ENCODE measurements at places on chromosomes 5 and 9. TPM values are rescaled to one million over a fixed set of nuclear protein-coding genes. Genes with fewer than 3 reads are reported as not detected.

- no peak for DNase-seq
- H3K27ac ChIP-seq, result no peak overlapping the region
- H3K4me1 ChIP-seq, result no peaks in the 10 kb centered on the region
- no peaks in the 10 kb centered on the region for H3K36me3 ChIP-seq
Observed at GRCh38 chr5:129496421-129496820, 36.3 kb downstream of the ADAMTS19 start.

DNA sequence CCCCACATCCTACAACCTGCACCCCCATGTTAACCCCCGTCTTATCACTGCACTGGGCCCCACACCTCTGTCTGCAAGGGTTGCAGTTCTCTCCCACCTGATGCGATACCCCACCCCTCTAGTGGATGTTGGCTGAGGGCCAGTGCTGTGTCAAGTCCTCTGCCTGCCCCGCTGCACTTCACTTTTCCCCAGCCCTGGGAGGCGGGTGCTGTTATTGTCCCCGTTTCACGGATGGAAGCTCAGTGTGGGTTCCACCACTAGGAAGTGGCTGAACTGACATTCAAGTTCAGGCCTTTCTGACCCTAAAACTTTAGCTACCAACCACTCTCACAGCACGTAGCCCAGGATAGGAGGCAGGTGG, 3.5 kb downstream of the SNCB start:
- no peaks in the 10 kb centered on the region for H3K36me3 ChIP-seq
- no peak for DNase-seq
- H3K4me1 ChIP-seq, result peaks cover 6% of the 10 kb centered on the region
- no peak overlapping the region for H3K4me3 ChIP-seq
- peaks cover 38% of the 10 kb centered on the region for H3K27me3 ChIP-seq
- H3K27ac ChIP-seq, result no peak overlapping the region

GRCh38 chr9:115133649-115134048, 15.7 kb upstream of the TNC start:
- H3K4me3 ChIP-seq, result no peak overlapping the region
- DNase-seq, result no peak
- H3K27me3 ChIP-seq, result no peaks in the 10 kb centered on the region
- no peaks in the 10 kb centered on the region for H3K36me3 ChIP-seq
- no peak overlapping the region for H3K27ac ChIP-seq

DNA sequence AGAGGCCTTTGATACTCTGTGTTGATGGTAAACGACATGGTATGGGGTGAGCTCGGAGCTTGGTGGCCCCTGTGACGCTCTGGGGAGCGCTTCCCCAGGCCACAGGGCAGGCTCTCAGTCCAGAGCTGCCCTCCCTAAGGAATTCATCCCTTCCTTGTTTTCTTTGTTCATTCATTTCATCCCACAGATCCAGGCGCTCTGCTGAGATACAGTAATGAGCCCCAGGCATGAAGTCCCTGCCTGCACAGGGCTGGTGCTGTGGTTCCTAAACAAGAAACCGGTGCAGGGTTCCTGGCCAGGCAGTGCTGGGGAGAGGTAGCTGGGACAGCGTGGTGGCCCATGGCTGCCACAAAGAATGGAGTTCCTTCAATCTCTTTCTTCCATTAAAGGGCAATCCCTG, 14.4 kb downstream of the NEK6 start:
- H3K4me1 ChIP-seq, result no peaks in the 10 kb centered on the region
- H3K36me3 ChIP-seq, result no peaks in the 10 kb centered on the region
- no peak overlapping the region for H3K4me3 ChIP-seq

- no peaks in the 10 kb centered on the region for H3K27me3 ChIP-seq
- no peak overlapping the region for H3K27ac ChIP-seq
- H3K4me1 ChIP-seq, result no peaks in the 10 kb centered on the region
- H3K36me3 ChIP-seq, result no peaks in the 10 kb centered on the region
- H3K4me3 ChIP-seq, result no peak overlapping the region
- no peak for DNase-seq
Observed at GRCh38 chr9:77841739-77842386, 189.7 kb downstream of the GNAQ start.

The TMEM174 gene
- not detected for total RNA-seq

DNA sequence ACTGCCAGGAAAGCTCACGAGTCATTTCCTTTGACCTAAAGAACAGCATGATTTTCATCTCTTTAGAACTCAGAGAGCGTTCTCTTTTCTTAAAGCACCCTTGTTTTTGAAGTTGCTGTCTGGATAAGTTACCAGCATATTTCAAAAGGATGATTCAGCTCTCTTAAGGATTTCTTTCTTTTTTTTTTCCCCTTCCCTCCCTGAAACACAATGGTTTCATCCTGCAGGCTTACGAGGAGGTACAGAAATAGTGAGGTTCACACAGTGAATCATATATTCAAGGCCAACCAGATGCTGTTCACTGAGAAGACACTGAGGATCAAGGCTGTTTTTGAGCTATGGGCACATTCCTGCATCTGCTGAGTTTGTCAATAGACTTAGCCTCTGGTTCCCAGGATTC, 257.2 kb downstream of the KIF4B start:
- H3K36me3 ChIP-seq, result no peaks in the 10 kb centered on the region
- H3K27me3 ChIP-seq, result no peaks in the 10 kb centered on the region
- H3K27ac ChIP-seq, result no peak overlapping the region

The MORN5 gene
- not detected for total RNA-seq

- no peak for DNase-seq
- no peaks in the 10 kb centered on the region for H3K4me1 ChIP-seq
- H3K27me3 ChIP-seq, result peaks cover 4% of the 10 kb centered on the region
- H3K36me3 ChIP-seq, result no peaks in the 10 kb centered on the region
Observed at GRCh38 chr9:35481347-35481975, 8.4 kb upstream of the RUSC2 start.

The SPTLC1 gene
- total RNA-seq, result 60.7 TPM
